GM19239 (cell line): ENCODE measurements at places on chromosomes 13 and 19.

GRCh38 chr19:13790354-13790753, 4.9 kb upstream of the ZSWIM4 start:
- no peak for DNase-seq

- DNase-seq = no peak
Measured at GRCh38 chr19:6044056-6044805, 66.1 kb downstream of the RFX2 start.

DNA sequence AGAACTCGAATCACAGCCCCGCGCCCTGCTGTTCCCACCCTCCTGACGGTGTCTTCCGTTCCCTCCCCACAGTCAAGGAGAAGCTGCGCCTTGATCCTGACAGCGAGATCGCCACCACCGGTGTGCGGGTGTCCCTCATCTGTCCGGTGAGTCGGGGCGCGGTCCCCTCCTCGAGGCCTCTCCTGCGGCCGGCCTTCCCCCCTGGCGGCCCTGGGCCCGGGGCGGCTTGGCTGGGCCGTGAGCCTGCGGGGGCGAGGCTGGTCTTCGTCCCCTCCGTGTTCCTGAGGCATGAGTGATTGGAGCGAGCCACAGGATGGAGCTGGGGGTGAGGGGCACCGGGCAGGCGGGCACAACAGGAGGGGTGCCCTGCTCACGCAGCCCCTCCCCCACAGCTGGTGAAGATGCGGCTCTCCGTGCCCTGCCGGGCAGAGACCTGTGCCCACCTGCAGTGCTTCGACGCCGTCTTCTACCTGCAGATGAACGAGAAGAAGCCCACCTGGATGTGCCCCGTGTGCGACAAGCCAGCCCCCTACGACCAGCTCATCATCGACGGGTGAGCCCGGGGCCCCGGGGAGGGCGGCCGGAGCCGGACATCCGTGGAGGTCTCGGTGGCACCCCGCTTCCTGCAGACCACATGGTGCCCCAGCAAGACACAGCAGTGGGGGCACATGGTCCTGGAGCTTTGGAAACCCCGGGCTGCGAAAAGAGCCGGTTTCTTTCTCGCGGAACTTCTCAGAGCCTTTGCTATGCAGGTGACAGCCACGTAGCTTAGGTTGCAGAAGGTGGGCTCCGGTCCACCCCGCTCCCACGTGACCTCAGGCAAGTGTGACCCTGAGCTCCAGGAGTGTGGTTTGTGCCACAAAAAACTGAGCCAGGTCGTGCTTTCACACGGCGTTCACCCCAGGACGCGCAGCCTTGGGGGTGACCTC, 25.8 kb downstream of the PIAS4 start:
- DNase-seq = no peak

- DNase-seq = peak; percentile 25
Measured at GRCh38 chr19:53254411-53255341, at the start of gene ZNF677. Gene ZNF677, minus strand, starts transcription at chr19:53254873. Its CDS starts 3,323 bp downstream, at chr19:53251550.

DNA sequence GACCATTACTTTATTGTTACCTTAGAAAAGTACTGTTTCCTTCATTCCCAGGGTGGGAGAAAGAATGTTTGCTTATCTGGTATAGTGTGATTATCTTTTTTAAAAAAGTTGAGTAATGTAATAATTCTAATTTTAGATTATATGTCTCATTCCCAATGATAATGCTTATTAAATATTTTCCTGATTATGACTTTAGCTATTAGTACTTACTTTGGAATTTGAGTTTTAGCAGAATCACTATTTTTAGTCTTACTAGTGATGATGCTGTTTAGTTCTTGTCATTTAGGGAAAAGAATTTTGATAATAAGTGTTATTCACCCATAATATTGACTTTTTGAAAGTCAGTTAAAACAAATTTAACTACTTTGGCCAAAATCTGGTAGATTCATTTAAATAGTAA, 95.2 kb downstream of the FRY start:
- no peak for DNase-seq

- DNase-seq = no peak
Measured at GRCh38 chr19:19134687-19135158, 3.6 kb downstream of the TMEM161A start.
